Keratinocyte (primary cell): ENCODE measurements at places on chromosomes 6 and 20. TPM values are rescaled to one million over a fixed set of nuclear protein-coding genes. Genes with fewer than 3 reads are reported as not detected.

GRCh38 chr6:131644921-131645320 lies 7.8 kb downstream of the ENPP3 start:
- no peak for DNase-seq
- H3K36me3 ChIP-seq = no peaks in the 10 kb centered on the region
- H3K4me1 ChIP-seq = no peaks in the 10 kb centered on the region
- no peak overlapping the region for H3K4me3 ChIP-seq

DNA sequence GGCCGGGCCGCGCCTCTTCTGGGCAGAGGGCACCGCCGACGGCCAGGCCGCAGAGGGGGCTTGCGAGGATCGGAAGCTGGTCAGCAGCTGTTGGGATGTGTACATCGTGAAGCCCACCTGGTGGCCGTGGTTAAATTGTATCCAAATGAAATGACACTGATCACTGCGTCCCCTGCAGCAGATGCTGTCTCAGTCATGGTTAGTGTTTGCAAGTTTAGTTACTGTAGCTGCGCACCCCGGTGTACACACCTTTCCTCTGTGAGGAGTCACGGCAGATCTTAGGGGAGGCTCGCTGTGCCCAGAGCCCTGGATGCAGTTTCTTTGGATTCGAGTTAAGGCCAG lies 653 bp downstream of the NAA20 start:
- H3K27ac ChIP-seq = peak overlapping the region; percentile 85
- no peaks in the 10 kb centered on the region for H3K27me3 ChIP-seq
- DNase-seq = no peak

GRCh38 chr20:46150943-46151342 lies 32.8 kb downstream of the CD40 start:
- no peak for DNase-seq
- no peak overlapping the region for H3K4me3 ChIP-seq
- H3K27ac ChIP-seq = no peak overlapping the region
- H3K36me3 ChIP-seq = no peaks in the 10 kb centered on the region

DNA sequence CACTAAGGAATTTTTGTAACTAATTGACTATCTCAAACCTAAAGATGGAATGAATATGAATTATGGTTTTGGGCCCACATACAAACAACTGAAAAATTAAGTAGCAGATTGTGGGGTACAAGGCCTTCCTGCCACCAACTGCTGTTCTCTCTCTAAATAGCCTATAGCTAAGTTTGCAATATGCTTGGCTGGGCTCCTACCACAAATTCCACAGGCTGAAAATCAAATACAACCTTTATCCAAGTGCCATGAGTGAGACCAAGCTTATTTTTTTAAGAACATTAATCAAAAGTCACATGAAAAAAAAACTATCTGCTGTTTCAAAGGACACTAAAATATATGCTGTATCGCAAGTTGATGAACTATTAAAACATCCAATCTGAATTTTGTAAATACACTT lies 52.1 kb downstream of the TENT5A start:
- no peaks in the 10 kb centered on the region for H3K4me1 ChIP-seq
- no peak overlapping the region for H3K27ac ChIP-seq
- H3K4me3 ChIP-seq = no peak overlapping the region
- no peaks in the 10 kb centered on the region for H3K27me3 ChIP-seq

DNA sequence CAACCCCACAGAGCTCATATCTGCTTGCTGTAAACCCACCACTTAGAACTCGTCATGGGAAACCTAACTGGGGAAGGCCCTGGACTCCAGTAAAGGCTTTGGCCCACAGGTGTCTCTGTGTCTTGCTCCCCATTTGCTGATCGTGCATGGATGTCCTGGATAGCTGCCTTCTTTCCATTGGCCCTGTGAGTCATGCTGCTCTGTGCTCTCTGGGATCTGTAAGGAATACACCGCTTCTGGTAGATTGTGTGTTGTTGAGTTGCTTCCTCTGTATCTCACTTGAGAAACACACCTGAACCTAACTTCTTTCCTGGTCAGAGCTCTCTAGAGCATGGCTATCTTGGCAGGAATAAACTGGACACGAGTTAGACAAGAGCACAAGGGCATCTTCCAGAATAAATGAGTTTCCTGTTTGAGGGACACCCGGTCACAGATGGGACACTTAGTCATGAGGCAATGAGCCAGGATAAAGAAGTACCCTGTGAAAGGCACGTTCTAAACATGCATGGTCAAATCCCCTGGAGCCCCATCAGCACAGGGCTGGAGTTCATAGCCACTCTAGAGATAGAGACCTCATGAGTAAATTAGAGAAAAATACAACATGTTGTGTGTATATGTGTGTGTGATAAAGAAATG lies 99.6 kb upstream of the TMEM170B start:
- H3K4me3 ChIP-seq = no peak overlapping the region
- no peak for DNase-seq
- H3K27me3 ChIP-seq = no peaks in the 10 kb centered on the region
- no peaks in the 10 kb centered on the region for H3K36me3 ChIP-seq
- H3K4me1 ChIP-seq = peaks cover 10% of the 10 kb centered on the region

Gene FAM209B
- polyA plus RNA-seq = 0.12 to 0.38 TPM (median 0.18 TPM) in 3 replicates

Gene SLC32A1
- polyA plus RNA-seq = not detected in 3 replicates
